ENCODE measurements at places on chromosomes 13 and 19.
A peak's percentile ranks its signal among the peaks of the same experiment; 100 is the strongest.

DNA sequence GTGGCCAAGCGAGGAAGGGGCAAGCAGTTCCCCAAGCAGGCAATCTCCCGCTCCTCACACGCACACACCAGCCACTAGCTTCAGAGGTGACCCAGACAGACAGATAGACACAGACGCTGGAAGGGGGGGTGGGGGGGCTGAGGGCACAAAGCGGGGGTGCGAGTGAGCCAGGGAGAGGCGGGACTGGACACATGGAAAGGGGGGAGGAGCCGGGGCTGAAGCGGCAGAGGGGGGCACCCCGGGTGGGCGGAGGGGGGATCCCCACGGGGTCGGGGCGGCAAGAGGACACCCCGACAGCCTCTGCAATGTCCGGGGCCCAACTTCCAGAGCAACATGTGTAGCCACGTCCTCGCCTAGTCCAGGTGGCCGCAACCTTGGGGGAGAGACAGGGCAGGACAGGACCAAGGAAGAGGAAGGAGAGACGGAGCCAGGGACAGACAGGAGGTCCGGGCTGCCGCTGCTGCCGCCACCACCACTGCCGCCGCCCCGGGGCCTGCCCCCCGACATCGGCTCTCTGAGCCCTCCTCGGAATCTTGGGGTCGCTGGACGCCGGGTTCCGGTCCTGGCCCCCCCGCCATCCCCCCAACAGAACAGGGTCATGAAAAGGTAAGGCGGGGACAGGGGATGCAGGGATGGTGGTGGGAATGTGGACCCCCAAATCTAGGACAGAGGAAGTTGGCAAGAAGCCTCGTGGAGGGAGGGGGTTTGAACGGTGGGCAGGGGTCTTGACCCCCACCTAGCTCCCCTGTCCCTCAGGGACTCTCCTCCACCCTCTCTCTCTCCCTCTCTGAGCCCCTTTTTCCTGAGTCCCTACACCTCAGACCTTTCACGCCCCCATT is 1.1 kb downstream of the GRIN2D start:
- DNase-seq = no peak

DNA sequence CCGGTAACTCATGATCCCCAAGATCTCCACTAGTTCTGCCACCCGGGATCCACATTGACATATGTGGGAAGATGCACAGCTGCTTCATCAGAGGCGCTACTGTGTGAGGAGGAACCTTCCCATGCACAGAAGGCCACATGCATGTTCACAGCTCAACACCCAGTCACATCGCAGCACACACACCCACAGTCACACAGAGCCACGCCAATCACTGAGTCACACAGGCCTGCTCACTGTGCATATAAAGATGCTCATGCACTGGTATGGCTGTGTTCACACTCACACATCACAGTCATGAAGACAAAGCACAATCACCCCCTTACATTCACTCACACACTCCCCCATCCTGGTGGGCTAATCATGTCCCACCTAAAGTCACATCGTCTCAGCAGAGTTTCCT is 9.8 kb downstream of the CLC start:
- DNase-seq = no peak

DNA sequence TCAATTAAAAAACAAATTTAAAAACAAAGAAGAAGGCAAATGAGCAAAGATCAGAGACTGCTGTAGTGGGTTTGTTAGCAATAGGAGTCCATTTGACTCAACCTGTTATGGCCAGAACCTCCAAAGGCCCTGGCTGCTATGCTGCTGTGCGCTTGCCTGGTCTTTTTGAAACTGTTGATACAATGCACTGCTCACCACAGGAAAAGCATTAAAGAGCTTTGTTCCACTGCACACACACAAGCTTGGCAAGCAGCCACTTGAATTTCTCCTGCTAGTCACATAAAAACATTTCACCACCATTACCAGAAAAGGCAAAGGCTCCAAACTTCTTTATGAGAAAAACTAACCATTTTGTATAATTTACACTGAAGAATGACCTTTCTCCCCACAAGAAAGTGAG is 132.2 kb downstream of the FREM2 start:
- DNase-seq = no peak

- DNase-seq = no peak
These were observed 41.9 kb downstream of the GPC6 start for GRCh38 chr13:93268327-93269028.

- DNase-seq = no peak
These were observed 65.6 kb downstream of the MCF2L start for GRCh38 chr13:113034451-113035212.

- DNase-seq = no peak
These were observed 291.6 kb downstream of the KLF12 start for GRCh38 chr13:73842626-73843025.

DNA sequence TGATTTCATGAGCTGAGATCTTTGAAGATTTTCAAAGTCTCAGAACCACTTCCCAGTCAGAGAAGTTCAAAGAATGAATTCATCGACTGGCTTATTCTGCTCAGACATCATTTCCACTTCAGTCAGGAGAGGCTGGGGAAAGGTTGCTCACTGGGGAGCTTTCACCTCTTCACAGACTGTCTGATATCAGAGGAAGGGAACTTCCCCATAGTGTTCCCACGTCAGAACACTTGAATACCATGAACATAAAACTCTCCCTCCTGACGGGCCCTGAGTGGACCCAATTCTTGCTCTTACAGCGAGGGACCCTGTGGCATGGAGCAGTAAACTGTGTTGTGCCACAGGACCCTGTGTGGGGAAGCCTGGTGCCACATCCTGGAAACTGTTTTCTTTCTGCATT is 492.6 kb downstream of the COG6 start:
- peak; percentile 19 for DNase-seq

DNA sequence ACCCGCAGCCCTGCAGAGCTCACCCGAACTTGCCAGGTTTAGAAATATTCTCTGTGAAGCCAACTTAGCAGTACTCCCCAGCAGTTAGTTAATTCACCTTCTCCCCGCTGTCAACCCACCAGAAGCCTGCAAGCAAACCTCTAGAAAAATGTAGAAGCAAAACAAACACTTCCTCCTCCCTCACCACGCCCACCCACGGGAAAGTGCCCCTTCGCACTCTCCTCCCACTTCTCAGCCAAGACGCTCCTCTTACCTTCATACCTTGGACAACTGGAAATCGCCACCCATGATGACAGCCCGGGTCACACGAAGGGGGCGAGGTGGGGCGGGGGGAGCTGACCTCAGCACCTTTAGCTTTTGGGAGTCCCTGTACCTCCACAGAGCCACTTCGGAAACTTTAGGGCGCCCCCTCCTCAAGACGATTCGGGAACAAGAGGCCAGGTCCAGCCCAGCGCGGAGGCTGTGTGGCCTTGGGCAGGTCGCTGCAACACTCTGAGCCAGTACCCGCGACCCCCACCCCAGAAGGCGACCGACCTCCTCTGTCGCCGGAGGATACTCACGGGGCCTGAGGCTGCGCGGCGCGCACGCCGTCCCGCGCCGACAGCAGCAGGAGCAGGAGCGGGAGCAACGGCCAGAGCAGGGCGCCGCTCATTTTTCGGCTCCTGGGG is 485 bp downstream of the CPAMD8 start:
- peak; percentile 10 for DNase-seq

- DNase-seq = no peak
These were observed 39.6 kb downstream of the PCDH8 start for GRCh38 chr13:52808842-52809219.

- DNase-seq = no peak
These were observed 253.7 kb upstream of the RXFP2 start for GRCh38 chr13:31485651-31486051.

DNA sequence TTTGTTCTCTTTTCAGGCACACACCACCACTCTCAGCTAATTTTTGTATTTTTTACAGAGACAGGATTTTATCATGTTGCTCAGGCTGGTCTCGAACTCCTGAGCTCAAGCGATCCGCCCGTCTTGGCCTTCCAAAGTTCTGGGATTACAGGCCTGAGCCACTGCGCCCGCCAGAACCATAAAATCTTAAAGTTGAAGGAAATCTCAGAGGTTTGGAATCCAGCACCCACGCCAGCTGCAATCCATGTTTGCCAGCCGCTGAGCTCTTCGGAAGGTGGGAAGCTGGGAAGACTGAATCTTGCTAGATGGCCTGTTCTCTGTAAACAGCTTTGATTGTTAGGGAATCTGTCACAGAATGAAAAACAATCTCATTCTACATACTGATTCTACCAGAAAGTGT is 38.5 kb downstream of the SPATA13 start:
- DNase-seq = no peak

DNA sequence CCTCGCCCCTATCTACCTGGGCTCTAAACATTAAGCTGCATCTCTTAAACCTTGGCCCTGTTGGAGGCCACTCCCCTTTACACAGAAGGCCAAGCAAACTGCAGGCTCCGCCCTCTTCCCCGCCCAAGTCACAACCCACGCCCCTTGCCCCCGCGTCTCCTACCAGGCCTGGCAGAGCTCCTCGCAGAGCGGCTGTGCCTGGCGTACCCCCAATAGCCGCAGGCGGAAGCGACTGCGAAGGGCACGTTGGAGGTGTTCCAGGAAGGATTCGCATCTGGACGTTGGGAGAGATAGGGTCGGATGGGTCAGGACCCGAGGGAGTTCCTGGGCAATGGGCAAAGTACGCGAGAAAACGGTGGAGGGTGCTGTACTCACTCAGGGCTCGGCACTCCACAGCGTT is 5.9 kb downstream of the RTBDN start:
- no peak for DNase-seq

DNA sequence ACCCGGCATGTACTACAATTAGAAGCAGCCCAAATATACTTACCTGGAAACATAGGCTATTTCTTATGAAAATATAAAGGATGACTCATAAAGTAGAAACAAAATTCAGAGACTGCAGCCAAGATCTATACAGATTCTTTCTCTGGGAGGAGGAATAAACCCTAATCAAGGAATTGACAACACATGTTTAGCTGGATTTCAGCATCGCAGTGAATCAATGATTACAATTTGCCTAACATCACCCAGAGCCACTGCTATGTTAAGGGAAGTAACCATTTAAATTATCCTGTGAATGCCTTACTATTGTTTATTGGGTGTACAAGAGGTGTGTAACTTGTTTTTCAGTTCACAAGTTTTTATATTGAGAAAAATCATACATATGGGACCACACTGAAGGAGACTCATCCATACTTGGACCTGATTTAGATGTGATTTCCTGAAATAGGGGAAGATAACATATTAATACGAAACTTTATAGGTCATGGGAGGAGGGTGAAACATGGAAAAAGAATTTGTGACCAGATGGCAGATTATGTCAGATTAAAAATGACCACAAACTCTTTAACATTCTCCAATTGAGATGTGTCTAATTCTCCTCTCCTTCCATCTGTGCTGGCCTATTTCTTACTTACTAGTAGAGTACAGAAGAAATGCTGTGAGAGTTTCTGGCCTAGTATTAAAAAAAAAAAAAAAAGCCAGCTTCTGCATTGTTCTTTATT is 1168.4 kb downstream of the SLITRK1 start:
- no peak for DNase-seq

- DNase-seq = no peak
These were observed 30.4 kb upstream of the SLC1A5 start for GRCh38 chr19:46818812-46819211.

DNA sequence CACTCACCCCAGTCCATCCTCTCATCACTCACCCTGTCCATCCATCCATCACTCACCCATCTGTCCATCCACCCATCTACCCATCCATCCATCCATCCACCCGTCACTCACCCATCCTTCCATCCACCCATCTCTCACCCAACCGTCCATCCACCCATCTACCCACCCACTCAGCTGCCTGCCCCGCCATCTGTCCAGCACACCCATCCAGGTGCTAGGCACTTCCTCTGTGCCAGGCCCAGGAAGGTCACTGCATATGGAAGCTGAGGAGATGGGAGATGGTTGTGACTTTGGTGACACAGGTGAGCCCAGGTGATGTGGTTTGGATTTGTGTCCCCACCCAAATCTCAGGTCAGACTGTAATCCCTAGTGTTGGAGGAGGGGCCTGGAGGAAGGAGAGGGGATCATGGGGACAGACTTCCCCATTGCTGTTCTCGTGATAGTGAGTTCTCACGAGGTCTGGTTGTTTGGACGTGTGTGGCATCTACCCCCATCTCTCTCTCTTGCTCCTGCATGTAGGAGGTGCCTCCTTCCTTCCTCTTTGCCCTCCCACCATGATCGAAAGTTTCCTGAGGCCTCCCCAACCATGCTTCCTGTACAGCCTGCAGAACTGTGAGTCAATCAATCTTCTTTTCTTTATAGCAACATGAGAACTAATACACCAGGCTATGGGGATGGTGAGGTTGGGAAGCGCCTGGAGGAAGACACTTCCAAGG is 15.9 kb upstream of the C13orf46 start:
- DNase-seq = no peak

- DNase-seq = no peak
These were observed 10.8 kb downstream of the FAM216B start for GRCh38 chr13:42792154-42792553.

DNA sequence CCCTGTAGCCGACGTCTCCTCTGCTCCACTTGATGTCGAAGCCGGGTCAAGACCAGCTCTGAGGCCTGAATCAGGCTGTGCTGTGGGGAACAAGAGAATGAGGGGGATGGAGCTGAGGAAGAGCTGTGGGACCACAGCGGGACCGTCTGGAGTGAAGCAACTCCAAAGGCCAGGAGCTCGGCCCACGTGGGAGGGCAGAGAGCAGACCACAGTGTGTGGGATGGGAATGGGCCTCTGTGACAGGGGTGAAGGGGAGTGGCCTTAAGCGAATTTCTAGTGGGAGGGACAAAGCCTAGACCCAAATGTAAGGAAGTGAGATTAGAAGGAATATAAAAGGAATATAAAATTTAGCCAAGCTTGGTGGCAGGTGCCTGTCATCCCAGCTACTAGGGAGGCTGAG is 3.8 kb upstream of the SLC8A2 start:
- no peak for DNase-seq

DNA sequence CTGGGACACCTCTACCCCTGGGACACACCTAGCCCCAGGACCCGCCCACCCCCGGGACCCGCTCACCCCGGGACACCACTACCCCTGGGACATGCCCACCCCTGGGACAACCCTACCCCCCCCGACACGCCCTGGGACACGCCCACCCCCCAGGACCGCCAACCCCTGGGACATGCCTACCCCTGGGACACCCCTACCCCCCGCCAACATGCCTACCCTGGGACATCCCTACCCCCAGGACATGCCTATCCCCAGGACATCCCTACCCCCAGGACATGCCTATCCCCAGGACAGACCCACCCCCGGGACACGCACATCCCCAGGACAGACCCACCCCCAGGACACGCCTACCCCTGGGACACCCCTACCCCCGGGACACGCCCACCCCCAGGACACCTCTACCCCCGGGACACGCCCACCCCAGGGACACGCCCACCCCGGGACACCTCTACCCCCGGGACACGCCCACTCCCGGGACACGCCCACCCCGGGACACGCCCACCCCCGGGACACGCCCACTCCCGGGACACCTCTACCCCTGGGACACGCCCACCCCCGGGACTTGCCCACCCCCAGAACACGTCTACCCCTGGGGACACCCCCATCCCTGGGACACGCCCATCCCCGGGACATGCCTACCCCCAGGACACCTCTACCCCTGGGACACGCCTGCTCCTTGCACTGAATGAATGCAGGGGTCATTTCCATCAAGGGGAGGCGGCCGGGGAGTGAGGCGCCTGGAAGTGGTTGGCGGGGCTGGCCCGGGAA is 32.3 kb downstream of the ADPRHL1 start:
- DNase-seq = no peak

Measured in CD4-positive, alpha-beta T cell treated with Interferon alpha-2 for 1 hour (primary cell).